Kasumi-1 (cell line): ENCODE measurements at places on chromosomes 11 and 22.
A peak's percentile ranks its signal among the peaks of the same experiment; 100 is the strongest.

- DNase-seq: no peak
Observed at GRCh38 chr22:10741210-10741609, 4786.8 kb upstream of the OR11H1 start.

GRCh38 chr11:72078477-72078876, 1.9 kb downstream of the NUMA1 start:
- no peak for DNase-seq

GRCh38 chr11:6667733-6668374, 12.2 kb upstream of the DCHS1 start:
- peak; percentile 78 for DNase-seq

DNA sequence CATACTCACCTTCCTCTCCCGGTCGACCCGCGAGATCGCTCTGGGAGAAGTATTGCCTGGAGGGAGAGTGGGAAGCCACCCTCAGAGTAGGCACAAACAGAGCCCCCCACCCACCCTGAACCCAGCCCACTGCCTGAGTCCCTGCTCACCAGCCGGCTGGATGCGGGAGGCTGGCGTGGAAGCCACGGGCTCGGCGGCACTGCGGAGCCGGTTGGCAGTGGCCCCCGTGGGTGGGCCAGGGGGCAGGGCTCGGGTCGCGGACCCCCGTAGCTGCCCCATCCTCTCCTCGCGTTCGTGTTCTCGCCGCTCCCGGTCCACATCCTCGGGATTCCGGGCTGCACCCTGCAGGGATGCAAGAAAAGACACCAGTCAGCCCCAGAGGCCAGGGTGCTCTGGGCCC, 21.4 kb upstream of the TMEM184B start:
- no peak for DNase-seq

DNA sequence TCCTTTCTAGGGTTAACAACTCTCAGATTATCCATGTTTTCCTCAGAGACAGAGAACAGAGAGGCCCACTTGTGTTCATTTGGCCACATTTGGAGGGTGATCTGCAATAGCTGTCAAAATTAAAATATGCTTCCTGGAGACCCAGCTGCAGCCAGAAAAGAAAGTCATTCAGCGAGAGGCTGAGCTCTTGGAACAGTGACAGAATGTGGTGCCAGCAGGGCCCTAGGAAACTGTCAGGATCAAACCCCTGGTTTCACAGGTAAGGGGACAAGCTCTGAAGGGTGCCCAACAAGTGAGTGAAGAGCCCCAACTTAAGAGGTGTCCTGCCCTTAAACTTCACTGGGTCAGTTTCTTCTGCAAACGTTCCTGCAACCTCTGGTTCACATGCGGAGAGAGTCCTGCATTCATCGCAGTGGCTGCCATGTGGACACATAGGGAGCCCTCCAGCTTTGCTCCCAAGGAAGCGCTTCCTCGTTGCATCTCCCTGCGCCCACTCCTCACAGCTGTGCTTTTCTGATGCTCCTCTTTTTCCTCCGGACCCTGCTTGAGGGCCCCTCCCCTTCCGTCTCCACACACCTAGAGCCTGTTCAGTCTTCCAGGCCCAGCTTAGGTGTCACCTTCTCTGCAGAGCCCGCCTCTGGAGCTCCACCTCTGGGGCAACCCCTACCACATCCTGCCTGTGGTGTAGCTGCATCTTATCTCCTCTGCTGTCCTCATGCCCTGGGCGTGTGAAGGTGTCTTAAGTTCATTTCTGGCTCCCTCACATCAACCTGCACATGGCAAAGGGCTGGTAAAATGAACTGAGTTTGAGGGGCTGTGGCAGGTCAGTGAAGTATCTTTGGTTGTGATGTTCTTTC, 3.9 kb downstream of the UCP3 start:
- no peak for DNase-seq

- no peak for DNase-seq
Observed at GRCh38 chr11:92576315-92576714, 351.7 kb downstream of the FAT3 start.

- no peak for DNase-seq
Observed at GRCh38 chr11:1348796-1349326, 39.4 kb upstream of the TOLLIP start.

GRCh38 chr22:42277988-42278776, 7.7 kb upstream of the TCF20 start:
- peak; percentile 8 for DNase-seq

- no peak for DNase-seq
Observed at GRCh38 chr11:64095949-64096348, 60.2 kb downstream of the FLRT1 start.

- no peak for DNase-seq
Observed at GRCh38 chr22:50535113-50535512, 5.3 kb upstream of the TYMP start.

DNA sequence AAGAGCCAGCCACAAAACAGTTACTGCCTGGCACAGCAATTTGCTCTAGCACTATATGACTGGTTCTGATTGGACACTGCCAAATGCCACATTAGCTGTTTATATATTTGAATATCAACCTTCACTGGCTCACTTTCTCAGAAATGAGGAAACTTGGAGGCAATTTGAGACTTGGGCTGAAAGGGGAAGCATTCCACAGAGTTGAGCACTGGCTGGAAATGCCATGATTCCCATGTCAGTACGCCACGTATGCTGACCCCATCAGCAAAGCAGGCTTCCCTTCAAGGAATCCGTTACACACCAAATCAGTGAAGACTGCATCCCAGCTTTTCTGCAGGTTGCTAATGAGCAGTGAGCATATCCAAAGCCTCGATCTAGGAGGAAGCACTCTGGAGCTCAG, 34.7 kb downstream of the GALNT18 start:
- peak; percentile 28 for DNase-seq

GRCh38 chr11:11043721-11044120, 185.9 kb upstream of the ZBED5 start:
- no peak for DNase-seq

DNA sequence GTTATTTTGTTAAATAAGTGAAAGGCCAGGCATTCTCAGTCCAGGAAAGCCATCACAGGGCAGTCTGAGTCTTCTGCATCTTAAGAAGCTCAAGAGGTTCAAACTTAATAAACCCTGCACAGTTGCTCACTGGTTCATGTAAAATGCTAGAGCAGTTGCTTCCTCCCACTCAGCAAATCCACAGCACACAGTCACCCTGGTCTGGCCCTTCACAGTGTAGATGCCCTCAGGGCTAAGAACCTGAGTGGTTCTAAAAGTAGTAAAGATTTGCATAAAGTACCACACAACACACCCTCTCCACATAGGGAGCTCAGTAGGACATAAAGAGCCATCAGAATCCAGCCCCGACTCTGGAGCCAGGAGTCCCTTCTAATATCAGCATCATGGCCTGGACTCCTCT, 58.7 kb downstream of the ZNF280B start:
- no peak for DNase-seq

GRCh38 chr11:65341856-65342255, 8.2 kb downstream of the DPF2 start:
- DNase-seq: no peak

GRCh38 chr22:46905415-46905814, 143.0 kb downstream of the TBC1D22A start:
- no peak for DNase-seq

DNA sequence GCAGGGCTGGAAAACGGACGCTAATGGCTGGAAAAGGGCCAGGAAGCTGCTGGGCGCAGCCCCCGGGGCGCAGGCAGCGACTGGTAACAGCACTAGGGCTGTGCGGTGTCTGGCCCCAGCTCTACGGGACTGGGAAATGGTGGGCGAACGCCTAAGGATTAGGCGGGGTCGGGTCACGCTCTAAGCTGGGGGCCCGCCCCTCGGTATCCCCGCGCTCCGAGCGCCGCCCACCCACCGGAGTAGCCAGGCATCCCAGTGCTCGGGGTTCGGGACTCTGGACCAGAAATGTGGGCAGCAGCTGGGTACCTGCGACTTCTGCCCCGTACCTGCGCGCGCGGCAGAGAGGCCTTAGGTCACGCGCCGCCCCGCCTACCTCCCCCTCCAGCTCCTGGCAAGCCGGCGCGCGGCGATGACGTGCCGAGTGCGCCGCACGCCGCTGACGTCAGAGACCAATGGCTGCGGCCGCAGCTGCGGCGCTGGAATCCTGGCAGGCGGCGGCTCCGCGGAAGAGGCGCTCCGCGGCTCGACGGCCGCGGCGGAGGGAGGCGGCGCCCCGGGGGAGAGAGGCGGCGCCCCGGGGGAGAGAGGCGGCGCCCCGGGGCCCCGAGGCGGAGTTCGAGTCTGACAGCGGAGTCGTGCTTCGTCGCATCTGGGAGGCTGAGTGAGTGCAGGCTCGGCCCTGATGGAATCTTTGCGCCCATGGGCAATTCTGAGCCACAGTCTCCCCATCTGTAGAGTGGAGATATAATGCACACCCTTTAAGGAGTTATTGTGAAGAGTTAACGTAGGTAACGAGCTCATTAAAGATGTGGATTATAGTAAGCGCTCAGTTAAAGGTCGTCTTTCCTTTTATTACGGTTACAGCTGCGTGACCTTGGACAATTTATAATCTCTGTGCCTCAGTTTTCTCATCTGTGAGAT, at the start of the genes HPS4 and SRRD:
Gene HPS4, minus strand, starts transcription at position 345 of the 921 bp plus-strand sequence. CDS start 2,021 bp downstream, outside the sequence.
Gene SRRD, plus strand, starts transcription at position 439 of the 921 bp plus-strand sequence. Its CDS starts 14 bp downstream, at position 453.
- DNase-seq: peak; percentile 79

GRCh38 chr22:23789638-23790037, 2.9 kb downstream of the SMARCB1 start:
- no peak for DNase-seq

DNA sequence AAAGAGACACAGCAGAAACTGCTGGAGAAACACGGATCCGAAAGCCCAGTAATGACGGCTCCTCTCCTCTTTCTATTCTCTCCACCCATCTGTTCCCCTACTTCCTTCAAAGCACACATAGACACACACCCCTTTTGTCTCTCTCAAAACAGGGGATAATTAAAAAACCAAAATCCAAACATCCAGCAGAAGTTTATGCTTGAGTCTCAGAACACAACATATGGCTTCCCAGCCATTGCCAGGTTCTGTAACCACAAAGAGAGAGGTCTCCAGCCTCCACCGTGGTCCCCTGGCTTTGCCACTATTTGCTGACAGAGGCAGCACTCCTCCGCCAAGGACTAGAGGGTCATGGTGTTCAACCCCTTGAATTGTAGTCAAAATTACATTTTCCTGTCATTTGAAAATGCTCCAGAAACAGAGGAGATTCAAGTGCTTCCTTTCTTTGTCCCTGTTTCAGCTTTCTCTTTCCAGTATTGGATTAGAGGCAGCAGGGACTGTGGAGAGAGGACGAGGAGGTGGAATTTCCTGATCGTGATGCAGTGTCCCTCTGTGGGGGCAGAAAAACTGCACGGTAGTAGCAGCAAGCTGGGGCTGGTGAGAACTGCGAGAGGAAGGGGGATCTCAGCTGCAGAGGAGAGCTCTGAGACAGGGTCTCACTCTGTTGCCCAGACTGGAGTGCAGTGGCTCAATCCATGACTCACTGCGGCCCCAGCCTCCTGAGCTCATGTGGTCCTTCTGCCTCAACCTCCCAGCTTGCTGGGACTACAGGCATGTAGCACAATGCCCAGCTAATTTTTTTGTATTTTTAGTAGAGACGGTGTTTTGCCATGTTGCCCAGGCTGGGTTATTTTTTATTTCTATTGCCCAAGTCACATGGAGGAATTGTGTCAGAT, 60.3 kb downstream of the UBASH3B start:
- DNase-seq: no peak

- DNase-seq: no peak
Observed at GRCh38 chr11:27347359-27348339, 15.4 kb downstream of the CCDC34 start.

DNA sequence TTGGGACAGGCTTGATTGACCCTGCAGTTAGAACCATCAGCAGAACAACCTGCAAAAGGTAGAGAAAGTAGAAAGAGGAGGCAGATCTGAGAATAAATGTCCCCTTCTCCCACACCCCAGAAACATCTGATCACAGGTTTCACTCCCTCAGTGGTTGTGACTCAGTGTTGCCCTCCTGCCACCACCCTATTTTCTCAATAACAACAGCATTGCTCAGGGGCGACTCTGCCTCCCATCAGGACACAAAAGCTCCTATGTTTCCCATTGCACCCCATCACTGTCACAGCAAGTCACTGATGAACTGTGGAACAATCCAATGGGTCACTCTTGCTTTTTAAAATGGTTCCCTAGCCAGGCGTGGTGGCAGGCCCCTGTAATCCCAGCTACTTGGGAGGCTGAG, 110.2 kb downstream of the RASSF10 start:
- DNase-seq: no peak

- no peak for DNase-seq
Observed at GRCh38 chr22:44019416-44019815, 4.7 kb upstream of the PARVB start.

- peak; percentile 35 for DNase-seq
Observed at GRCh38 chr22:25403811-25404471, 160.5 kb upstream of the GRK3 start.

DNA sequence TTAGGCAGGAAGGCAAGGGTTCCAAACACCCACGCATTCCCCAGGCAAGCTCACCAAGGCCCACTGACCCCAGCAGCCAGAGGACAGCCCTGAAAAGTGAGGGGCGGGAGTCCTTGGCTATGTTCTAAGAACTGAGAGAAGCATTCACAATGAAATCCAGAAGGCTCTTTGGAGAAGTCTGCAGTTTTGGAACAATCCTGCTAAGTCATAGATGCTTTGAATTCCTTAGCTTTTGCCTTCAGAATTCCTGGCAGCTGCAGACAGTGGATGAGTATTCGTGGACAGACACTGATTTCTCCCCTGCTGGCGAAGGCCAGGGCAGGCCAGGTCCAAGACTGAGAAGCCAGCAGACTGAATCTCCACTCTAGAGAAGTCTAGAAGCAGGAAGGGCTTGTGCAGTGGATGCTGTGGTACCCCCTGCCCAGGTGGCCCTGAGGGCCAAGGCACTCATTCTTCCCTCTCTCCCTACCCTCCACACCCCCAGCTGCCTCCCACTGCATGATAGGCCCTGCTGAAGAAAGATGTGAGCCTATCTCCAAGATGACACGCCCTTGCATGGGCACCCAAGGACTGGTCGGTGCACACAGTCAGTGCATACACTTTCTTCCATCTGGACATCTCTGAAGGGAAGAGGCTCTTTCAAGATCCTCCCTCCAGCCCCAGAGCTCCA, 133.2 kb upstream of the TEAD1 start:
- DNase-seq: no peak

GRCh38 chr11:69435161-69435986, 46.1 kb upstream of the LINC01488 start:
- DNase-seq: peak; percentile 18

GRCh38 chr22:43001271-43002201, 13.4 kb downstream of the PACSIN2 start:
- DNase-seq: peak; percentile 47

GRCh38 chr11:1844221-1845094, 5.7 kb downstream of the TNNI2 start:
- peak; percentile 63 for DNase-seq

- DNase-seq: no peak
Observed at GRCh38 chr11:118263112-118263511, 985 bp downstream of the MPZL2 start.

- DNase-seq: no peak
Observed at GRCh38 chr22:42841444-42841843, 15.6 kb downstream of the ARFGAP3 start.

DNA sequence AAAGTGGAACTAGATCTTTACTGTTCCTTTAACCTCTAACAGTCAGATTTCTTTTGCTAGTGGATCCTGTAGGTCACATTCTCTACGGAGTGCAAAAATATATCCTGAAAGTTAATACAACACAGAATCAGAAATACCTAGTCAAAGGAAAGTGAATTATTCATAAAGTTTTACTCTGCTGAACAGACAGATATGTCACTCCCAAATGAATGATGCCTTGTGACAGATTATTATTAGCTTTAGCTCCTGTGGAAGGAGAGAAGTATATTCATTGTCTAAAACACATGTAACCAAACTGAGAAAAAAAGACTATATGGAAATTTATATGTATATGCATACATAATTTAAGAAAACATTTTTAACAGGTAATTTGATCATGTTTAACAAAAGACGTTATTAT, 1497.2 kb upstream of the RAG2 start:
- DNase-seq: no peak
